ENCODE measurements at places on chromosomes 2 and 18. TPM values are rescaled to one million over a fixed set of nuclear protein-coding genes. Genes with fewer than 3 reads are reported as not detected.

The CREG2 gene
- total RNA-seq, result 0.57 TPM

The INO80B gene
- 9.4 TPM for total RNA-seq

GRCh38 chr2:110707386-110707965 lies 24.9 kb upstream of the ACOXL start:
- no peak for DNase-seq

- no peak for DNase-seq
Observed at GRCh38 chr2:224594840-224595239, 9.7 kb upstream of the CUL3 start.

Data from ovary (tissue), 10 donors.